ENCODE measurements at places on chromosomes 7 and 10.

- no peak for DNase-seq
Observed at GRCh38 chr7:87317691-87318245, 27.7 kb upstream of the CROT start.

DNA sequence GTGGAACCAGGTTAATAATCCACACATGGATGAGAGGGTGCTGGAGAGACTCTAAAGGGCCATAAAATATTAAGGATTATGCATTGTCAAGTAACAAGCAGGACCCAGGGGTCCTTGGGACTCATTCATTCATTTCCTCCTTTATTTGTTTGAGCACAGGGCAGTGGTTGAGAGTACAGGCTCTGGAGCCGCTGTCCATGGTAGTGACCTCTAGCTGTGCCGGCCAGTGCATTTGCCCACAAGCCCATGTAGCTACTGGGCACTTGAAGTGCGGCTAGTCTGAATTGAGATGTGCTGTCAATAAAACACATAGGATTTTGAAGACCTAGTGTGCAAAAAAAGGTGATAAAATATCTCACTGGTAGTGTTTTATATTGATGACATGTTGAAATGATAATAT is 137.6 kb downstream of the C10orf105 start:
- DNase-seq = no peak

DNA sequence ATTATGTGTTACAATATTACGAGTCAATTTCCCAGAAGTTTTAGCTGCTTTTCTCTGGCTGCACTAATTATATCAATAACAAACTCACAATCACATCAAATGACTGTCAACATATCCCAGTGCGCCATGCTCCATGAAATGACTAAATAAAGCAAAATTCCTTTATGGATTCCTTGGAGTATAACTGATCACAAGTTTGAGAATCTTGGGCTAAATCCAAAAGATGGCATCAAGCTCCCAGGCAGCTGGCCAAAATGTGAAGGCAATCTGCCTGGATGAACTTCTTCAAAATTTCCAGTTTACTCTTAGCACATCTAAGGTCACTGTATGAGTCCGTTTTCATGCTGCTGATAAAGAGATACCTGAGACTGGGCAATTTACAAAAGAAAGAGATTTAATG is 210.8 kb downstream of the CCSER2 start:
- DNase-seq = no peak

DNA sequence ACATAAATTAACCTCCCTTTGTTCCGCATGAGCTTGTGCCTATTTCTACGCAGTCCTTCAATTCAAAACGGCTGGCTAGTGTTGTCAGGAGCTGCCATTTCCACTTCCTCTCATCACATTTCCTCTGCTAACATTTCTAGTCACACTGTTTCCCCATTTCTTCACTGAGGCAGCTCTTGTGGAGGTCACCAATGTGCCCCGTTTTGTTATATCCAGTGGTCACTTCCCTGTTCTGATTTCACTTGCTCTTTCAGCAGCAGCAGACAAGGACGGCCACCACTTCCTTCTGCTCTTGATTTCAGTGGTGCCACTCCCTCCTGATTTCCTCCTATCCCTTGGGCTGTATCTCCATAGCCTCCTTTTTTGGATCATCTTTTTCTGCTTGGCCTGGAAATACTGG is 64.8 kb upstream of the SEC61G start:
- DNase-seq = no peak

- DNase-seq = no peak
Observed at GRCh38 chr7:74507538-74508319, 54.0 kb downstream of the GTF2IRD1 start.

DNA sequence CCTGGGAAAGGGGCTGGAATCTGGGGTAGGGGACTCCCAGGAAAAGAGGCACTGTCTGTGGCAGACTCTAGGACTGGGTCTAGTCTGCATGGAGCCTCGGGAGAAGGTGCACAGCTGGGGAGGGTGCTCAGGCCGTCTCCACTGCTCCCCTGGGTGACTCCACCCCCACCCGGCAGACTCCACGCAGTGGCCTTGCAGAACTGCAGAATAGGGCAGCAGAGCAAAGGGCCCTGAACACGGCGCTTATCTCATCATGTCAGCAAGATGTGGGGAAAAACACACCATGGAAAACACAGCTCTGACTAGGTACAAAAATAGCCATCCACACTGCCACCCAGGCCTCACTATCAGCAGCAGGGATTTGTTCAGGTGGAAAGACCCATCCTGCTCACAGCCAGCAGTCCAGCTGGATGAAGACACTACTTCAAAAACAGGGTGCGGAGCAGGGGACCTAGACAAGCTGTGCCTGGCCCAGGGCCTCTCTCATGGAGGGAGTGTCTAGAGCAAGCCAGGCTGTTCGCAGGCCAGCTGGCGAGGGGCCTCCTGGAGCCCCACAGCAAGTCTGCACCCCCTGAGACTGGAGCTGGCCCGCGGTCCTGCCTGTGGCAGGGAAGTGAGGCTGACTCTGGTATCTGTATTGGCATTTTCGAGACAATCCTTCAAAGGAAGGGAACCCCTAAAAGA is 11.7 kb downstream of the MAT1A start:
- DNase-seq = no peak

DNA sequence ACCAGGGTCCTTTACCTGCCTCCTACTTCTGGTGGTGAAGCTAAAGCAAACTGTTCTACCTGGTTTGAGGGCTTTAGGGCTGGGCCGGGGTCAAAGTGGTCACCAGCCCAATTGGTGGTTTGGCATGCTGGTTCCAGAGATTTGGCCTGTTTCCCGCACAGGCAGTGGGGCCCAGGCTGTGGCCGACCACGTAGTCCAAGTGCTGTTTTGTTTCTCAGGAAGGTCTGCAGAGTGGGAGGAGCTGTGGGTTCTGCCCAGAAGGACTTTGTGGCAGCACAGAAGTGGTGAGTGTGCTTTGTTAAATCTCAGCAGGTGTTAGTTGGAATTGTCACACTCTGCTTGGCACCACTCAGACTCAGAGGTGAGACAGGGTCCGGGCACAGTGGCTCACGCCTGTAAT is 85.8 kb downstream of the MKX start:
- DNase-seq = no peak

DNA sequence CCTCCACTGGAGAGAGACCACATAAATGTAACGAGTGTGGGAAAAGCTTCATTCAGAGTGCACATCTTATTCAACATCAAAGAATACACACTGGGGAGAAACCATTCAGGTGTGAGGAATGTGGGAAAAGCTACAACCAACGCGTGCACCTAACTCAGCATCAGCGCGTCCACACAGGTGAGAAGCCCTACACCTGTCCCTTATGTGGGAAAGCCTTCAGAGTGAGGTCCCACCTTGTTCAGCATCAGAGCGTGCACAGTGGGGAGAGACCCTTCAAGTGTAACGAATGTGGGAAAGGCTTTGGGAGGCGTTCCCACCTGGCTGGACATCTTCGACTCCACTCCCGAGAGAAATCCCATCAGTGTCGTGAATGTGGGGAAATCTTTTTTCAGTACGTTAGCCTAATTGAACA is 20.6 kb downstream of the FAM200A start:
- DNase-seq = no peak

GRCh38 chr7:13258386-13258785 is 571.0 kb downstream of the ARL4A start:
- no peak for DNase-seq

DNA sequence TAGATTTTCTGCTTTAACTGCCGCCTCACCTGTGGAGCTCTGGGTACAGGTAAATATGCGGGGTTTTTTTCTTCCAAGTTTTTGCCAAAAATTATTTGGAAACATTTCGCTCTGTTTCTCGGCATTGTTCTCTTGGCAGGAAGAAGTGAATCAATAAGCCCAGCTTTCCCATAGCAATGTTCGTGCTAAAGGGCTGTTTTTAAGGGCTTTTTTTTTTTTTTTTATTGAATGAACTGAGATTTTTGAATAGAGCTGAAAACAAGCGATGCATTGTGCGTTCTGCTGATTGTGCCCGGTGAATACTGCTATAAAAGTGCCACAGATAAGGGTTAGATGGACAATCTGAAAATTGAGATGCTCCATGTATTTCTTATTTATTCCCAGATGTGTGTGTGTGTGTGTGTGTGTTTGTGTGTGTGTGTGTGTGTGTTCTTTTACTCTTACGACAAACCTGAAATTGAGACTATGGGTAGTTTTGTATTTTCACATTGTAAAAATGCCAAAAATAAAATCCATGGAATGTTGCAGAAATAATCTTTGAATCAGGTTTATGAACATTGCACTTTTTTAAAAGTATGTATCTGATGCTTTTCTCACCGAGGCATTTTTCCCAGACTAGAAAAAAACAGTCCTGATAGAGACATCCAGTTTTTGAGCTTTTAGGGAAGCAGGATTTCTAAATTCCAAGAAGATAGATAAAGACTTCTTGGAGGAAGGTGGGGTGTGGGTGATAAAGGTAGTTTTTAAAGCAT is 30.5 kb downstream of the KIAA1217 start:
- no peak for DNase-seq

- DNase-seq = no peak
Observed at GRCh38 chr10:114087655-114088054, 44.0 kb downstream of the ADRB1 start.

DNA sequence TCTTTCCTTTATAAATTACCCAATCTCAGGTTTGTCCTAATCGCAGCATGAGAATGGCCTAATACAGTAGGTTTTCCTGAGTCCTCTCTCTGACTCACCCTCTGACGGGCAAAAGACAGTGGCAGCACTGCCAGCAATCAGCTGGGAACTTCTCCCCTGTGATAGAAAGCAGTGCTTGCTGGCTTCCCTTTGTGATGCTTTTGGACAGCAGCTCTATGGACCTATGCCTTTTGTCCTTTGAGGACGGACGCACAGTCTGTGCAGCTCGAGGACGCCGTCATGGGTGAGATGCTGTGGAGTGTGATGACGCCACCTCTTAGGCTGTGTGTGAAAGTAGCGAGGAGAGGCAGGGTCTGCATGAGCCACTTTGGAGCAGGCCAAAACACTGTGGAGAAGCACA is 68.8 kb downstream of the KIAA1217 start:
- DNase-seq = no peak

GRCh38 chr7:43037531-43037930 is 74.9 kb upstream of the HECW1 start:
- DNase-seq = no peak

- DNase-seq = no peak
Observed at GRCh38 chr10:33731322-33731721, 396.9 kb upstream of the NRP1 start.

- DNase-seq = no peak
Observed at GRCh38 chr7:53101026-53101425, 65.6 kb downstream of the POM121L12 start.

- DNase-seq = no peak
Observed at GRCh38 chr10:4351723-4352413, 474.1 kb upstream of the AKR1E2 start.

GRCh38 chr10:73759512-73760115 is 15.4 kb downstream of the SEC24C start:
- no peak for DNase-seq

GRCh38 chr10:74521526-74521925 is 304.9 kb upstream of the KAT6B start:
- no peak for DNase-seq

DNA sequence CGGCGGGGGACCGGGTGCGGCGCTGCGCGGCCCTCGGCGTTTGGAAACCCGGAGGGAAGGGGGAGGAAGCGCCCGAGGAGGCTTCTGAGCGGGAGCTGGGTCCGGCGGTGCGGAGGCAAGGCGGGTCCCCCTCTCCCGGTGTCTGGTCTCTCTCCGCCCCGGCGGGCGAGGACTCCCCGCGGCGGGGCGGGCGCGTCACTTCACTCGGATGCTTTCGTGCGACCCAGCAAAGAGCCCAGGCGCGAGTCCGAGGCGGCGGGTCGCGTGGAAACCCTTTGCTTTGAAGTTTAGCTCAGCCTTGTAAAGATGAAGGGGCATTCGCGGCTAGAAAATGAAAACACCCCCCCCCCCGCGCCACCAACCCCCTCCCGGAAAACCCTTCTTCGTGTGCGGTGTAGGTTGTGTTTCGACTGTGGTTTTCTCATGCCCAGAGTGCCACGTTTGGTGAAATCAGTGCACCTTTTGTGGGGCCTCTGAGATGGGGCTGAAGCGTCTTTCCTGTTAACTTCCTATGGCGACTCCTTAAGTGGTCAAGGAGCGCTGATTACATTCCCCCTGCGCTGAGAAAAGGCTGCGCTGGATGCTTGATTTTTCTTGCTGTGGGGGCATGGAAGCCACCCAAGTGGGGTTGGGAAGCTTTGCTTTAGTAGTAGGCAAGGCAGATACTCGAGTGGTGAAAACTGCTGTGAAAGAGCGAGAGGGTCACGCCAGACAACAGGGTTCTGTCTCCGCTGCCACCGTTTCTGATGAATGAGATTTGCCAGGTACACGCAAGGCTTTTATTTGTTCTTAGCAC is 876 bp downstream of the GNAI1 start:
- no peak for DNase-seq

- no peak for DNase-seq
Observed at GRCh38 chr7:18458830-18459229, 36.7 kb upstream of the HDAC9 start.

DNA sequence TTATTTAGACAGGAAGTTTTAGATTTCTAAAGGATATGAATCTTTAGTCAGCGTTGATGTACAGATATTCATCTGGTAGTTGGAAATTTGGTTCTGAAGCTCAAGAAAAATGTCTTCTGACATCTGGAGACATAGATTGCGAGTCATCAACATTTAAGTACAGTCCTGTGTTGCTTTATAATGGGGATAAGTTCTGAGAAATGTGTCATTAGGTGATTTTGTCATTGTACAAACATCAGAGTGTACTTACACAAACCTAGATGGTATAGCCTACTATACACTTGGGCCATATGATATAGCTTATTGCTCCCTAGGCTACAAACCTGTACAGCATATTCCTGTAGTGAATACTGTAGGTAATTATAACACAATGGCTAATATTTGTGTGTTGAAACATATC is 49.6 kb upstream of the UBN2 start:
- DNase-seq = no peak

DNA sequence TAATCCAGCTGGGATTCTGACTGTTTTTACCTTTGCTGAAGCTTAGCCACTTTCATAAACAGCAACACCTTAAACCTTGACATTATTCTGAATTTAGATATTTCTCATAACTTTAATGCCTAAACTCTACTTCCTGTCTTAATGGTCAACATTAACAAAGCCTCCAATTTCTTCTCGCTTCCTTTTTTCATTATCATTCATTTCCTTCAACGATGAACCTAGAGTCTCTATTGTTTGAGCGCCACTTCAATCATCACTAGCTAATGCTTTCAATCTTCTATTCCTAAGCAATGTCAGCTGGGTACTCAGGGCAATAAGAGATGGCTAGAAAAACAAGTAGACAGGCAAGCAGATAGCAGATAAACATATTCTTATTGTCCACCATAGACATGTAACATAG is 96.6 kb upstream of the TMEM196 start:
- DNase-seq = no peak

DNA sequence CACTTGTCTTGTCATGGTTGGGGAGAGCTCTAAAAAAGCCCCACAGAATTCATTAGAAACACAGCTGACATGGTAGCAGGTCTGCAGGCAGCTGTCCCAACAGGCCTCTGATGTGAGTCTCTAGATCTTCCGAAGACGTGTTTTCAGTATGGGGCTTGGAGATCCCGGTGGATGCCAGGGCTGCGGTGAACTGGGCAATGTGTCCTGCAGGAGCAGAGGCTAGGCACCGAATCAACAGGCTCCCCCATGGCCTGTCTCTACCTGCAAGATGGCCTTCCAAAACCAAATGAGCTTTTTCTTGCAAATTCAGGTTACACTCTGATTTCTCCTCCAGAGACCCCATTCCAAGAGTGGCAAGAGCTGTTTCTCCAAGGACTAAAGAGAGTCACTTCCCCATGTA is 2.9 kb downstream of the CPXM2 start:
- no peak for DNase-seq

GRCh38 chr10:59814878-59815277 is 61.6 kb upstream of the MRLN start:
- no peak for DNase-seq

Measured in right renal pelvis (tissue), 4 donors.